Fibroblast of lung (primary cell): ENCODE measurements at places on chromosomes 3 and 15. TPM values are rescaled to one million over a fixed set of nuclear protein-coding genes. Genes with fewer than 3 reads are reported as not detected.

Gene KBTBD8
- 1.0 and 2.3 TPM in 2 replicates for total RNA-seq

Gene GCSAM
- not detected in 2 replicates for total RNA-seq

Gene PSTPIP1
- 0.77 and 1.5 TPM in 2 replicates for total RNA-seq

DNA sequence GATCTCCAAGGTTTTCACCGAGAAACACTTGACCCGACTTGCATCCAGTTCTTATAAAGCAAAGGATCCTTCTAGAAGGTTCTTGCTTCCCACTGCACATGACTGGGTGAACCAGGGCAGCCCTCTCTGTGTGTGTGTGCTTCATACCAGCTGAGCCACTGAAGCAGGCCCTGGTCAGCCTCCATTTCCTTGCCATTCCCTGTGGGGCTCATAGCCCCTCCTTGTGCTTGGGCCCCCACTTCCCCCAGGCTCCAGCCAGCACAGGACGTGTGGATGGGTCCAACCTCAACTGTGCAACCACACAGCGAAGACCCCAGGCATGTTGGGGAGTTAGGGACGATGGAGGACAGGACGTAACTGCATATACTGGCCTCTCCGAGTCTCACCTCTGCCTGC, 15.5 kb downstream of the KLF15 start:
- DNase-seq = no peak
